NCI-H1048 (cell line): ENCODE measurements at places on chromosomes 5 and 9.

DNA sequence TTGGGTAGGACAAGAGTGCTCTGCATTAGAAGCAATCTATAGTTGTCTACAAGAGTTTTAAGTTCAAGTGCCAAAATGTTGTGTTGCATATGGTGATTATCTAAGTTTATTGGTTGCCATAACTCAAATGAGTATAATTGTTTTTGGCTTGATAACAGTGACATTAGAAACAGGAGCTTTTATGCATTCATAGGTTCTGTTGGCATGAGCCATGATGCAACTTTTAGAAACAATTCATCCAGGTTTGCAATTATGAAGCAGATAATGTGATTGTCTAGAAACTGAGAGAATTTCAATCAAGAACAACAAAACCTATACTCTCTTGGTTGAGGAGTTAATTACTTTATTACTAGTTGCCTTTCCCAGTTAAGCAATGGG lies 137.0 kb downstream of the PBX3 start:
- no peak for DNase-seq

DNA sequence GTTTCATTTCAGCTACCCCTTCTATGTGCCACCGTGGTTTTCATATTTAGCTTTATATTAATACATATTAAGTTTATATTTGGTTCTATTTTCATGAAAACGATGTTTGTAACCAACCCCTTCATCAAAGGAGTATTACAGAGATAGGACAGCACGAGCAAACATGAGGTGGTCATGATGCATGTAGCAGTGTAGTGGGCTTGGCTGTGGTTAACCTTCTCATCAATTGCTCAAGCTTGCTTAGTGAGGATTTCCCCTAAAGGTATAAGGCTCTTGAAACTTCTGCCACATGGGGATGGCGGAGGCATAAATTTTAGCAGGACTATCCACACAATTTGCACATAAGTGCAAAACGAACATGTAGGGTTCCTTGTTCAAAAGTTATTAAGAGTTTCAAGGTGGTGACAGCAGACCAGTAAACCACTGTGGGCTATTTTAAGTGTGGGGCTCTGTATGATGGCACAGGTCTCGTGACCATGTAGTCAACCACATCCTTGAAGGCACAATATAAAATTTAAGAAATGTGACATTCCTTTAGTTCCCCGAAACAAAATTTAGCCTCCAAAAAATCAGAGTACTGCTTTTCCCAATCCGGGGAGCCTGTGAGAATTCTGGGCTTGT lies 24.8 kb downstream of the TMEM174 start:
- DNase-seq, result no peak

DNA sequence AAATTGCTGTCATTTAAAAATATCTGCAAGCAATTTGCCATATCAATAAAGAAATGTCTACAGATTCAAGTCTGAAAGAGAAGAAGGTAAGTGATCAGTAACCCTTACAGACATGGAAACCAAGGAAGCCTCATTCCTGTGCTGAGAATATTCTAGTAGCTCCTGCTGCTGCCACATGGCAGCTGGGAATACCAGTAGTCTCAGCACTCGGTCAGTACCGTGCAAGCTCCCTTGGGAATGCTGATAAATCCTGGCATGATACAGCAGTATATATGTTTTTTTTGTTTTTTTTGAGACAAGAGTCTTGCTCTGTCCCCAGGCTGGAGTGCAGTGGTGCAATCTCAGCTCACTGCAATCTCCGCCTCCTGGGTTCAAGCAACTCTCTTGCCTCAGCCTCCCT lies 27.9 kb downstream of the NANS start:
- no peak for DNase-seq

- DNase-seq, result peak; percentile 89
These were observed 160.7 kb upstream of the DAPK1 start for GRCh38 chr9:87336914-87337333.

DNA sequence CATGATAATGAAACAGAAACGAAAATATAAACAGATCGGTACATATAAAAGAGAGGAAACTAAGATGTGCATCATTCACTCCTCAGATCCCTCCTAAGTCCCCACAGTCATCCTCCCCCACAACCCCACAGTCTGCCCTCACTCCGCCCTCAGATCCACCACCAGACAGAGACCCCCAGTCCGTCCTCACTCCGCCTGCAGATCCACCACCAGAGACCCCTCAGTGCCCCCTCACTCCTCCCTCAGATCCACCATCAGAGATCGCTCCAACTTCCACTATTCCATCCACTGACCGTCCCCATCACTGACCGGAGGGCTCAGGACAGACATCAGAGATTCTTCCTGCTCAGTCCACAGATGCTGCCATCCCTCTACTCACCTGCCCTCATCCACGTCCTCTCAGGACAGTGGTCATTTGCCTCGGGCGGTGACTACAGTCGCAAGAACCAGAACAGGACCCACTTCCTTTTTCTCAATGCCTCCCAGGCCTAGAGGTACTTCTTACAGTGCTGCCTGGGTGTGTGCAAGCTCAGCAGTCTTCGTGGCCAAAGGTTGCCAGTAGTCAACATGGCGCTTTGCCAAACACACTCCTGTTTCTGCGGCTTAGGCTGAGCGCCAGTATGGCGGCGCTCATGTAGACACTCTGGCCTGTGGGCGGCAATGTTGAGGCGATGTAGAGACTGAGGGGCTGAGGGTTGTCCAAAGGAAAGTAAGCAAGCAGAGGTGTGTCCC lies 8.3 kb upstream of the SPATA31C1 start:
- DNase-seq, result no peak

DNA sequence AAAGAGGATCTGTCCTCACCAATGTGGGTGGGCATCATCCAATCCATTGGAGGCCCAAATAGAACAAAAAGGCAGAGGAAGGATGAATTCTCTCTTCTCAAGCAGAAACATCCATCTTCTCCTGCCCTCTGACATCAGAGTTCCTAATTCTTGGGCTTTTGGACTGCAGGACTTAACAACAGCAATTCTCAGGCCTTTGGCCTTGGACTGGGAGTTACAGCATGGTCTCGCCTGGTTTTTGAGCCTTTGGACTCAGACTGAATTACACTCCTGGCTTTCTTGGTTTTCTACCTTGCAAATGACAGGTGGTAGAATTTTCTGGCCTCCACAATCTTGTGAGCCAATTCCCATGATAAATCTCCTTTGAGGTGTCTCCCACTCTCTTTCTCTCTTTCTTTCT lies 60.5 kb upstream of the CD180 start:
- no peak for DNase-seq

GRCh38 chr5:23013395-23013998 lies 160.4 kb upstream of the CDH12 start:
- no peak for DNase-seq

- DNase-seq, result no peak
These were observed 213.7 kb downstream of the TMEM38B start for GRCh38 chr9:105908069-105908468.

GRCh38 chr5:73274881-73275663 lies 102.1 kb downstream of the TMEM174 start:
- no peak for DNase-seq

- no peak for DNase-seq
These were observed 58.5 kb downstream of the PSD2 start for GRCh38 chr5:139854029-139854605.

- no peak for DNase-seq
These were observed 4.5 kb upstream of the MPDZ start for GRCh38 chr9:13284011-13284410.

DNA sequence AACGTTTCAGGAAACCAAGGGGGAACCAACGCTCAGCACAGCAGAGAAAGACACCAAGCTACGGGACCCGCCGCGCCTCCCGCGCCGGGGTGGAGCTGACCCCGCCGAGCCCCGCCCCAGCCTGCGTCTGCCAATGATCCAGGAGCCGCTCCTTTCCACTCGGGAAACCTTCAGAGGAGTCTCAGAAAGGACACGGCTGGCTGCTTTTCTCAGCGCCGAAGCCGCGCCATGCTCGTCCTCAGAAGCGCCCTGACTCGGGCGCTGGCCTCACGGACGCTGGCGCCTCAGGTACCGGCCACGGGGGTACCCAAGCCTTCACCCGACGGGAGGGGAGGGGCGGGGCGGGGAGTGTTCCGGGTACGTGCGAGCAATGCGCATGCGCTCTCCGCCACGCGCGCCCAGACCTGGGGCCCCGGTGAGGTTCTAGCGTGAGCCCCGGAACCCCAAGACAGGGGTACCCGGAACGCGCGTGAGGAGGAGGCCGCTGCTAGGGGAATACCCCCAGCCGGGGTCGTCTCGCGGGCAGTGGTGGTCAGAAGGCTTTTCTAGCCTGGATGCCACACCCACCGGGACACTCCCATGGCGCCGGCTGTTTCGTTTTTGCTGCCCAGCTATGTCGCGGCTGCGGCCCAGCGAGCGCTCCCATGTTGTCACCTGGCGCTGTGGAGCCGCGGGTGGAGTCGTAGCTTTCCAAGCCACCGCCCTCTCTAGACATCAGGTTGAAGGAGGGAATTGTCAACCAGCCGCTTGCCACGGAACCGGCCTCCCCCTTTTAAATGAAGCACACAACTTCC lies at the start of gene NIPSNAP3A:
Gene NIPSNAP3A (plus strand): TSS at position 119 of the 794 bp plus-strand sequence. CDS start 110 bp downstream, at position 229.
- peak; percentile 73 for DNase-seq
